ENCODE measurements at places on chromosomes 2 and 18.

- DNase-seq, result no peak
Measured at GRCh38 chr2:133342286-133343017, 225.8 kb downstream of the NCKAP5 start.

GRCh38 chr18:52869942-52870907 is 530.2 kb downstream of the DCC start:
- no peak for DNase-seq

- no peak for DNase-seq
Measured at GRCh38 chr2:149747456-149747855, 159.9 kb upstream of the MMADHC start.

DNA sequence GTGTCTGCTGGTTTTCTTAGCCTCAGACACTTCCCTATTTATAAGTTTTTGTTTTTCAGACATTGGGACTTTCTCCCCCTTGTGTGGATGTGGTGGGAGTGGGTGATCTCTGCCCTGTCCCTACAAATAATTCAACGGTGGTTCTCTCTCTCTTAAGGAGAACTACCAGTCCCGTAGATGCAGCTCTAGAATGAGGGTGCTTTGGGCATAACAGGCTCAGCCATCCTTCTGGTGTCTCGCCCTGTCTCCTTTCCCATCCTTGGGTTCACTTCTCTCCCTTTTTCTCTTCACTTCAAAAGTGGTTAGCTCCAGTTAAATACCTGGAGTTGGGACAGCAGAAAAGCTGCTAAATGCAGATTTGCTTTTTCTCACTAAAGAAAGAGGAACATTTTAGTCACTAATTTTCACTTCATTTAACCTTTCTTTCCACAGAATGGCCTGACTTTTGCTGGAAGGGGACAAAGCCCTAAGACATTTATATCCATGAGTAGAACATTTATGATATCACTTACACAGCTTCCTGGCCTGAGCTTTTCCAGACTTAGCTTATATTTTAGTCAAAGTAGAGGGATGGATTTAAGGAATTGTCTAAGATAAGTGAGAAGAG is 121.2 kb upstream of the CXCR4 start:
- DNase-seq, result no peak

- no peak for DNase-seq
Measured at GRCh38 chr2:42140496-42140895, 28.7 kb upstream of the EML4 start.

- DNase-seq, result no peak
Measured at GRCh38 chr2:99297994-99298393, 3.0 kb downstream of the LYG1 start.

DNA sequence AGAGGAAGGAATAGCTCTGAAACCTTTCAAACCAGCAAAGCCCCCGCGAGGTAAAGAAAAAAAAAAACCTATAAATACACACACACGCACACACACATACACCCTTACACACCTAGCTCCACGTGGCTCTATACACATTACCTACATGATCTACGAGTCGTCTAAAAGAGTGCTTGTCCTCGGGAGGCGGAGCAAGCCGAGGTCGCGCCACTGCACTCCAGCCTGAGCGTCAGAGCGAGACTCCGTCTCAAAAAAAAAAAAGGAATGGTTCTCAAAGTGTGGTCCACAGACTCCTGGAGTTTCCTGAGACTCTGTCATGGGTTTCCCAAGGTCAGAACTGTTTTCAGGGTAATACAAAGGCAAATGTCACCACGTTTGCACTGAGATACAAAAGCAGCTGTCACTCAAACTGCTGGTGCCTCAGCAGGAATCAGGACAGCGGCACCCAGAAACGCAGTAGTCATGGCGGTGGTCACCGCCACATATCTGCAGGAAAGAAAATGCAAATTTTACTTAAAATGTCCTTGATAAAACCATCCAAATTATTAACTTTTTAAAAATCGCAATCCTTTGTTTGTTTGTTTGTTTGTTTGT is 130.0 kb upstream of the GPC1 start:
- DNase-seq, result no peak

- DNase-seq, result no peak
Measured at GRCh38 chr2:148360662-148361061, 283.9 kb upstream of the EPC2 start.

GRCh38 chr2:69095305-69095704 is 82.3 kb downstream of the ANTXR1 start:
- DNase-seq, result no peak

DNA sequence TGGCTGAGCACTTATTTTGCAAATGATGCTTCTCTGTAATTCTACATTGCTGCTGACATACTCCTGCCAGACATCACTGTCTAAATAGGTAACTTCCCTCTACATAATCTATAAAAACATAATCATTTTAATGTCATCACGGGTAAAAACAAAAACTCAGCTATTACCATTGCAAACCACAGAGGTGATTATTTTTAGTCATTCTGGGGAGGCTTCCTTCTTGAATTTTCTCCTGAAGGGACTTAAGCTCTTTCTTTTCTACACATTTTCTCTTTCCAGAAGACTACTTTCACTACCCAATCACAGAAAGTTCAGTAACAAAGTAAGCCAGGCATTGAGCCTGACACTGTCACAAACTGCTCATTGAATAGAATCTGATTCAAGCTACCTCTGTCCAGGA is 40.4 kb upstream of the NFU1 start:
- no peak for DNase-seq

DNA sequence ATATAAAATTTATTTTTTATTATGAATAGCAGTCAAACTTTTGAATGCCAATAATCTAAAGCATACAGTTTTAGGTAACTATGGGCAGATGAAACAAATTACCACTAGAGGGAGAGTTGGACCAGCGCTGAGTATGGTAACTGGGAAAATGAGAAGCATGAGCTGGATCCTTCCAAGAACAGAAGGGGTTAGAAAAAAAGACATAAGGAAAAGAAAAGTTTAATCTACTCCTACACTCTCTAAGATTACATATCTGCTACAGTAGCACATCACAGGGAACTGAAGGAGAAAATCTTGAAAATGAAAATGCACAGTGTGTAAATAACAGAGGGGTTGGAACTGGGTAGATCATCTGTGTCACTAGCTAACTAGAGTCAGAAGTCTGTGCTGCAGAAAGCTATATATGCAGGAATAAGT is 15.5 kb downstream of the REG3G start:
- DNase-seq, result no peak

GRCh38 chr18:78767648-78768071 is 212.0 kb upstream of the SALL3 start:
- no peak for DNase-seq

GRCh38 chr2:191366199-191366598 is 121.0 kb downstream of the MYO1B start:
- no peak for DNase-seq

- no peak for DNase-seq
Measured at GRCh38 chr2:121372721-121373353, 87.8 kb upstream of the TFCP2L1 start.

GRCh38 chr2:191844706-191845105 is 2.2 kb downstream of the CAVIN2 start:
- no peak for DNase-seq

DNA sequence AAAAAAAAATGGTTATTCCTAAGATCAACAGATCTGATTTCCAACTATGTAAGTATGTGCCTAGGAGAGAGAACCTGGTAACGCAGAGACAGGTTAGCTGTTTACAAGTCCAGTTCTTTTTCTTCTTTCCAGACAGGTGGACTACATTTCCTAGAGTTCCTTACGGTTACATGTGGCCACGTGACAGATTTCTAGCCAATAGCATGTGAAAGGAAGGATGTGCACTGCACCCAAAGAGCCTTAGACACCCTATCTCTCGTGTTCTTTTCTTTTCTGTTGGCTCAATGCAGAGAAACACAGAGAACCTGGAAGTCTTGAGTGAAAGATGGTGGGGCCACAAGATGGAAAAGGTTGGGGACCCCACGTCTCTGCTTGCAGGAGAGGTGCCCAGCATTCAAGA is 375.9 kb downstream of the TNS1 start:
- DNase-seq, result no peak

DNA sequence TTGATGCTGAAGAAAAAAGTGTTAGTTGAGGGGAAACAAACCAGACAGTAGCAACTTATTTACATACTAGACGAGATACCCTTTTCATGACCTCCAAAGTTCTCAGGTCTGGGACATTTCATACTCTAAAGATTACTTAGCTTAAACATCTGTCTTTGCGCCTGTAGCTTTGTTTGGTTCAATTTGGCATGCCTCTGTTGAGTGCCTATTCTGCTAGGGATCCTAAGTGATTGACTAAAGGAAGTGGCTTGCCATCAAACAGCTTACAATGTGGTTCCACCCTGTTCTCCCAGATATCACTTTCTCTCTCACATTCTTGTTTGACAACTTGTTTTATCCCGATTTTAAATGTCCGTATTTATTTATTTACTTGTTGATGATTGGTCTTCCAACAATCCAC is 488.8 kb downstream of the PARD3B start:
- no peak for DNase-seq

DNA sequence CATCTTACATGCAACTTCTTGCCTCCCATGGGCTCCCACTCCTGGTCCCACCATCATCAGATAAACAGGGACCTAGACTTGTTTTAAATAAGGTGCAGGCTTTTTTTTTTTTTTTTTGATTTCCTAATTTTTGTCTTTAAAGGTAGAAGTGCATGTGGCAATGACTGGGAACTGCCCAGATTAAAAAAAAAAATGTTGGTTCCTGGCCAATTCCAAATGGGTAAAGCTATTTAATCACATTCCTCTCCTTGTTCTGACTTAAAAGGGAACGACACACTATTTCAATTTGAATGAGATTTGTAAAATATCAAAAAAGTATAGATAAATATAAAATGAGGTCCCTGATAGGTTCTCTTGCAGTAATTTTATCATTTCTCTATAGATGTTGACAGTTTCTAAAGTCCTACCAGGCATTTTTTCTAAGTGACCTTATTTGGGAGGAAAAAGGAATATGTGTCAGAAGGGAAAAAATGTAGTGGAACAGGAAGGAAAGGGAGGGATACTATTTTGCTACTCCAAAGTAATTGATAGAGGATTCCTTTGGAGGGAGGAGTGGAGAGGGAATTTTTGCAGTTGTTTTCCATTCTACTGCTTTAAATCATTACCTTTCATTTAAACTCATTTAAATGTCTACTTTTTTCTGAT is 43.3 kb downstream of the DDX1 start:
- DNase-seq, result no peak

GRCh38 chr2:160931531-160931930 is 228.7 kb upstream of the TANK start:
- no peak for DNase-seq

DNA sequence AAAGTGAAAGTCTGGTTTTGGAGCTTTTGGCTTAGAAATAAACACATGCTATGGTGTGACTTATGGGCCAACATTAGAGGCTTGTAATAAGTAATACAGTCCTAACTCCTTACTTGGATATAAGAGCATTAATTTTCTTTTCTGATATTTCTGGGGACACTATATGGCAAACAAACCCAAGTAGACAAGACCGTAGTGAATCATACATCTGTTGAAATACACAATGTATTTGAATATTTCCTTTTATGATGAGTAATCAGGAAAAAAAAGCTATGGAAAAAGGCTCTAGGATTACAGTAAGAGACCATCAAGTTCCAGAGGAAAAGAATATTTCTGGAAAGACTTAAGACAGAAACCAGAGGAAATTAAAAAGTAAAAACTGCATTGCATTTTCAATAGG is 146.0 kb upstream of the CYP26B1 start:
- DNase-seq, result no peak

- no peak for DNase-seq
Measured at GRCh38 chr2:217445723-217446122, 557.1 kb downstream of the TNS1 start.

GRCh38 chr2:18047213-18047611 is 168.7 kb downstream of the KCNS3 start:
- DNase-seq, result no peak

GRCh38 chr2:238169048-238169707 is 10.4 kb downstream of the ERFE start:
- DNase-seq, result no peak

All from effector CD8-positive, alpha-beta T cell (primary cell).